ENCODE measurements at places on chromosomes 11 and 22.

- no peak for DNase-seq
These were observed 18.6 kb downstream of the PICALM start for GRCh38 chr11:86050196-86050709.

DNA sequence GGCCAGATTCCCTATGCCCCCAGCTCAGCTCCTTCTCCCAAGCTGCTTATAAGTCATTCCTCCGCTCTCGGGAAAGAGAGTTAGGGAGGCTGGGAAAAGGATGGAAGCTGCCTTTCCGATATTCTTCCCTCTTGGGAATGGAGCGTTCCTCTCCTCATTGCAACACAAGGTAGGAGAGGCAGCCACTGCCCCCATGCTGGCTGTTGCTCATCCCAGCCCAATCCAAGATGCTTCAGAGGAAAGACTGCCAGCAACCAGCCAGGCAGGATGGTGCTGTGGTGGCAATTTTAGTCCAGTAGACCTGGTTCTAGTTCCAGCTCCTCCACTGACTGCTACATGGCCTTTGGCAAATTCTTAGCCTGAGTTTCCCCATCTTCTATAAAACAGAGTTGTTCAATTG lies 13.7 kb upstream of the C11orf96 start:
- DNase-seq = no peak

- no peak for DNase-seq
These were observed 191.4 kb upstream of the SORL1-AS1 start for GRCh38 chr11:121644187-121644512.

DNA sequence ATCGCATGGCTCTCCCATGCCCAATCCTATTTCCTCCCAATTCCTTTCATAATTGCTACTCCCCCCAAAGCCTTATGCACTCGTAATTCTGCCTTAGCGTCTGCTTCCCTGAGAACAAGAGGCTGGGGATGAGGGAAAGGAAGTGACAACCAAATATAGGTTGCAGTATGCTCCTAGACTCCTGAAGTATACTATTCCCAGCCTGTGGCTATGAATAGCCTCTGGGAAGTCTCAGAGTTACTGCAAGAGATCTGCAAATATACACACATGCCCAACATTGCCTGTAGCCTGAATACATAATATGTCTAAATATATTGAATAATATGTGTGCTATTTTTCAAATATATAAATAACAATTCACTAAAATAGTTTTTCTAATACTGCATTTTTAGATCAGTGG lies 96.1 kb upstream of the CD44 start:
- DNase-seq = no peak

DNA sequence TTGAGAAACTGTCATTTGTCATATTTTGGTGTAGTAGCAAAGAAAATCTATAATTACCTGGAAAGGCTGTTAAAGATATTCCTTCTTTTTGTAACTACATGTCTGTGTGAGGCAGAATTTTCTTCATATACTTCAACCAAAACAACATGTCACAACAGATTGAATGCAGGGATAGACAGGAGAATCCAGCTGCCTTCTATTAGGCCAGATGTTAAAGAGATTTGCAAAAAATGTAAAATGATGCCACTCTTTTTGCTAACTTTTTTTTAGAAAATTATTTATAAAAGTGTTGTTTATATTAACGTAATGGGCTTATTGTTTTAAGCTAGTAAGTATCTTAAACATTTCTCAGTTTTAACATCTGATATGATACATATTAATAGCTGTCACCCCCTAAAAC lies 12.7 kb downstream of the DGKZ start:
- no peak for DNase-seq

DNA sequence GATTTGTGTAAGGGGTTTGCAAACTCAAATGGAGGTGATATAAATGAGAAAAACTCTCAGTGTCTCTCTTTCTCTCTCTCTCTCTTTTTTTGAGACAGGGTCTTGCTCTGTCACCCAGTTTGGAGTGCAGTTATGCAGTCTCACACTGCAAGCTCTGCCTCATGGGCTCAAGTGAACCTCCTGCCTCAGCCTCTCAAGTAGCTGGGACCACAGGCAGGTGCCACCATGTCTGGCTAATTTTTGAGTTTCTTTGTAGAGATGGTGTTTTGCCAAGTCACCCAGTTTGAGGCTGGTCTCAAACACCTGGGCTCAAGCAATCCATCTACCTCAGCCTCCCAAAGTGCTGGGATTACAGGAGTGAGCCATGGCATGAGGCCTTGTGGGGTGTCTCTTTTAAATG lies 2.9 kb downstream of the BIRC3 start:
- no peak for DNase-seq

DNA sequence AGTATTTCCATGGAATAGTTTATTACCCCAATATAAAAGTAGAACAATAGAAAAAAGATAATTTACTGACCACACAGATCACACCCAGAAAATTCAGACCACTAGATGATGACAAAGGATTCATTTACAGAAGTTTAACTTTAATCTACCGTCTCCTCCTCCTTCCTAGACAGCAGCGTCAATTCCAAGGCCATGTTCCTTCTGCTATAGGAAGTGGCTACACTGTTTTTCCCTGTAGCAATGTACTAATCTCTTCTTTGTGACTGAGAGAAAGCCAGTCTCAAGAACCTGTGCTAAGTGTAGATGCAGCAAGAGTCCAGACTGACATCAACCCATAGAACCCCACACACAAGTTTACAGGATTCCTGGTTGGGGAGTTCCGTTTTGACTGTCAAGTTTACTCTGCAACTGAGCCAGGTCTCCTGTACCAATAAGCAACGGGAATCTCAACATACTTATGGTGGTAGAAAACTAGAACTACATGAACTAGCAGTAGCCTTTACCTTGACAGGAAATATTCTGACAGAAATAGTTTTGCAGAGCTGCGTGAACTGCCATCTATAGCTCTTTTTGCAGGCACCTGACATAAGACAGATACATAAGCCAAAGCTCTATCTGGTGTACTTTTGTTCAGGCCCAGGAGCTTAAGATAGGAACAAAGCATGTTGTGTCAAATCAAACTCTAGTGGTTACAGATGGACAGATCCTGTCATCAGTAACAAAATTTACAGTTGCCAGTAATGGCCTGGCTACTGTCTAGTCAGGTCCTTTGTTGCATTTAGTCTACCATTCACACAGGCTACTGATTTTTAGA lies 42.9 kb downstream of the MRTFA start:
- no peak for DNase-seq

DNA sequence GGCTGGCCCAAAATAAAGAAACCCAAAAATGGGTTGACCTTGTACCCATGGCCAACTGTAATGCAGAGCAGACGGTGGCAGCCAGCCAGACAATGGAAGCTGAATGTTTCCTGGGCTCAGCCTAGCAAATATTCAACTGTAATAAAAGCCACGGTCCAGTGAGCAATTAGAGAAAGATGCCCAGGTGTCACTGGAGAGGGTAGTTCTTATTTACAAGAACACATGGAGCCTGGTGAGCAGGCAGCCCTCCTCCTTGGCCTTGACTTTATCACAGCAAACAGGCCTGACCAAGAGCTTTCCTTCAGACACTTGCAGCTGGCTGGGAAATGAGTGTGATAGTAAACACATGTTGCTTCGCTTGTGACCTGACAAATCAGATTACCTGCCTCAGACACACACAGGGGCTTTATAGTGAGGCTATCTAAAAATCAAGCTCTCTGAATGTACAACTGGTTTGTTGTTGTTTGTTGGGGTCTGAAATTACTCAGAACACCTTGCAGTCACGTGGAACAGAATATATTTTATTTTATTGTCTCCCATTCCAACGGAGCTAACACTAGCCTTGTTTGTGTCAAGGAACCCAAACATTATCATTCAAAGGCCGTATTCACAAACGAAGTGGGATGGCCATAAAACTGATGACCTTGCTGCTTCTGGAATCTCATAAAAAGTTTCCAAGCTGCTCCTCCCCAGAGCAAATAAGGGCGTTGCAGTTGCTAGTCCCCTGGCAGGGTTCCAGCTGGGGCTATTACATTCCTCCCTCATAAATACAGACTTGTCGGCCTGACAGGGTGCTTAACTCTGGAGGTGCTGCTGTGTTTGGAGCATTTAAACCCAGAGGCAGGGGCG lies 161.1 kb downstream of the BBOX1 start:
- DNase-seq = peak; percentile 91

GRCh38 chr11:96741068-96741467 lies 351.3 kb downstream of the JRKL start:
- DNase-seq = no peak

- DNase-seq = no peak
These were observed 26.7 kb downstream of the OR6Q1 start for GRCh38 chr11:58057481-58057880.

GRCh38 chr11:102197670-102198139 lies 87.5 kb downstream of the YAP1 start:
- DNase-seq = no peak

DNA sequence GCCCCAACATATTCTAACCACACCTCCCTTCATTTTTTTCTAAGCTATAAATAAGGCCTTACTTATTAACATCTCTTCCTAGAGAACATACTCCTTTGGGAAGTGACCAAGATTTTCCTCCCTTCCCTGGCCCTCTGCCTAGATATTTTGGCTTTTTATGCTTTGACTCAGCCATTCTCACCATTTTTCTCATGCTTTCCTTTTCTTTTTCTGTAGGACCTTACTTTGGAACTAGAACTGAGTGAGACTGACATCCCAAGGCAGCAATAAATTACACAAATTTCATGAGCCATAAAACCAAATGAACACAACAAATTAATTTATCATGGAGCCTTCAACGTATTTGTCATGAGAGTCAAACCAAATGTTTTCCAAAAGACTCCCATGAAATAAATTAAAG lies 142.7 kb upstream of the CTSC start:
- DNase-seq = no peak

GRCh38 chr11:21110415-21110814 lies 441.0 kb downstream of the NELL1 start:
- peak; percentile 10 for DNase-seq

GRCh38 chr11:68780829-68781228 lies 29.5 kb upstream of the TESMIN start:
- no peak for DNase-seq

DNA sequence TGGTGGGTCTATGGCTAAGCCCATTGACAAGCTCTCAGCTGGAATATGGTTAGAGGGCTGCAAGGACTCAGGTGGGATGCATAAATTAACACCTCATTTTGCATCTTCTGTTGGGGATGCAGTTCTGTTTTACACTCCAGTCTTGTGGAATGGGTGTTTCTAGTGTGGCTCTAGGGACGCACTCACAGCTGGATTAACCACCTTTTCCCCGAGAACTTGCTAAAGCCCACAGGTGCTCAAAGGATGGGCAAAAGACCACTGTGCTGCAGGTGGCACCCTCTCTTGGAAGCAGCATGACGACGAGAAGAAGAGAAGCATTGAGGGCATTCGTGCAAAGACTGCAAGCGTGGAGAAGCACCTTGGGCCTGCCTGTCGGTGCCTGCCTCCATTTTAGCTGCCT lies 6.9 kb downstream of the BARX2 start:
- no peak for DNase-seq

Measured in NCI-H1105 treated with DMSO at 0.1 percent for 48 hours (cell line).